Activated CD4-positive, alpha-beta memory T cell treated with anti-CD3 and anti-CD28 coated beads, Interleukin-2, amount 10 ng/mL, durations not matched to agents 7 days and 5 days (primary cell): ENCODE measurements at places on chromosomes 4 and X.

GRCh38 chr4:80566203-80566872 is 230.8 kb downstream of the CFAP299 start:
- no peak for DNase-seq

DNA sequence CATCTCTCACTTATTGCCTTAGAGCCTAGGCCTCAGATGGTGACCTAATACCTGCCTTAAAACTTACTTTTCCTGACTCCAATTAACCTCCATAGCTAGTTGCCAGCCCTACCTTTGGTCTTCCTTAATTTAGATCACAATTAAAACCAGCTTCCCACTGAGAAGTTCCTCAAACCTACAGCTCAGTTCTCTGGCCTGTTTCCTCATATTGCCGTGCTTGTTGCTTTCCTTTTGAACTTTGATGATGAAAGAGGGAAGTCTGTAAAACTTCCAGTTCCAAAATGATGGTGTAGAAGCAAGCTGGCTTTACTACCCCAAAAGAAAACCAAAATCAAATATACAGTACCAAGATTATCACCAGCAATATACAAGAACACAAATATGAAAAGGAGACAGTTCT is 28.9 kb upstream of the CAMK2D start:
- DNase-seq, result no peak

DNA sequence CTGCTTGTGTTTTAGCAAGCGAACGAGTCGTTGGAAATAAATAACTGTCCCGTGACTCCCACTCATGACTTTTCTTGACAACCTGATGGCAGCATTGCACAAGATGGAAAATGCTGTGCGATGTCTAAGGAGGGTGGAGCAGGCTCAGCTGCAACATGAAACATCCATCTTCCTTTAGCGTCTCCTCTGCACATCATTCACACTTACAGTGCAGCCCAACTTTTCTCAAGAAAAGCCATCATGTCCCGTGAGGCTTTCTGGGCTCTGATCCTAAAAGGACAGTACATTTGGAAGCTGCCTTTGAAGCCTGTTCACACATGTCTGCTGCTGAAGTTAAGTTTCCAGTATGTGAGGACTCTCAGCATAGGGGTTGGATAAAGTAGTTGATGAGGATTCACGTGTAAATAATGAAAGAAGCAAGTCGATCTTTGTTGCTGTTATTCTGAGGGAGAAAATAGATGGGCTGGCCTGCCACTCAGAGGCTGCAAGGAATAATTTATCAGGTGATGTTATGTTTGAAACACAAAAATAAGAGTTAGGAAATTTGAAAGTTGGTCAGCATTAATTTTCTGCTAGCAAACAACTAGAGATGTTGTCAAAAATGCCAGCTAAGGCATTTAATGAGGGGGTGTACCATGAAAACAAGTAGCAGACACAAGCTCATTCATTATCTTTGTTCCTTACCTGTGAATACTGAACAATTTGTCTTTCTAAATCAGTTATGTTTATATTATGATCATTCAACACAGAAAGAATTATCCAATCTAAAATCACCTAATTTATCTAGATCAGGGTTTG is 328.7 kb upstream of the ZFP42 start:
- DNase-seq, result no peak

DNA sequence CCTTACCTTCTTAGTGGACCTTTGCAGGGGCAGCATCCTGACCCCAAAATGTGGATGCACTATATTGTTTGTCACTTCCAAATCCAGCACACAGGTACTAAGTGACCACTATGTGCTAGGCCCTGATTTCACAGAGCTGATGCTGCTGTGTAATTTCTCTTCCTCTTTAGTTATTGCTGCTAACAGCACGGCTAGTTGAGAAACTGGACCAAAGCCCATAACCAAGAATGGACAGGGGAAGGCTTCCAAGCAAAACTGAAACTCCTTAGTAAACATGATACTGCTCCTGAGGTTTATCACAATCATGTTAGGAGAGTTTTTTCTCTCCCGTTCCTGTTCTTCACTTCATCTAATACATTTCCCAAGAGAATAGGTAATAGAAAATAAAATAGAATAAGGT is 172.9 kb upstream of the TTC29 start:
- DNase-seq, result no peak

GRCh38 chrX:87583679-87584078 is 66.1 kb downstream of the KLHL4 start:
- DNase-seq, result no peak

DNA sequence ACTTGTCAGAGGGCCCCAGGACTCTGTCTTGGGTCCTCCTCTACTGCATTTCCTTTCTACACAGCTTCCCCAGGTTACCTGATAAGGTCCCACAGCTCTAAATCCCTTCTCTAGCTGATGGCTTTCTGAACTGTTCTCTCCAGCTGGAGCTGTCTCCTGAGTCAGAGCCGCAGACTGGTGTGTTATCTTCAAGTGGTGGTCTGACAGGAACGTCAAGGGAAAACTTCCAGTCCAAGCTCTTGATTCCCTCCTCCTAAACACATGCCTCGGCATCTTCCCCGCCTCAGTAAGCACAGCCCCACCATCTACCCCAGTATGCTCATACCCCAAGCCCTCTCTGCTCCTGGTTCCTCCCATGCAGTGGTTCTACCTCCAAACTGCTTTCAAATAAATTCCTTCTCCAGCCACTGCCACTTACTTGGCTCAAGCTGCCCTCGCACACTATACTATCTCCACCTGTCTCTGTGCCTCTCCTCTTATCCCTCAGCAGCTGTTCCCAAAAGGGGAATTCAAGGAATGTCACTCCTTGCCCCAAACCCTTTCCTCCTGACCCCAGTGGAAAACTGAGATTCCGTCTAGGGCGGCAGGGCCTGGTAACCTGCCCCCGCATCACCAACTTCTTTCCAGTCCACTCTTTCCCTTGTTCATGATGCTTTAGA is 17.2 kb upstream of the CENPU start:
- no peak for DNase-seq

DNA sequence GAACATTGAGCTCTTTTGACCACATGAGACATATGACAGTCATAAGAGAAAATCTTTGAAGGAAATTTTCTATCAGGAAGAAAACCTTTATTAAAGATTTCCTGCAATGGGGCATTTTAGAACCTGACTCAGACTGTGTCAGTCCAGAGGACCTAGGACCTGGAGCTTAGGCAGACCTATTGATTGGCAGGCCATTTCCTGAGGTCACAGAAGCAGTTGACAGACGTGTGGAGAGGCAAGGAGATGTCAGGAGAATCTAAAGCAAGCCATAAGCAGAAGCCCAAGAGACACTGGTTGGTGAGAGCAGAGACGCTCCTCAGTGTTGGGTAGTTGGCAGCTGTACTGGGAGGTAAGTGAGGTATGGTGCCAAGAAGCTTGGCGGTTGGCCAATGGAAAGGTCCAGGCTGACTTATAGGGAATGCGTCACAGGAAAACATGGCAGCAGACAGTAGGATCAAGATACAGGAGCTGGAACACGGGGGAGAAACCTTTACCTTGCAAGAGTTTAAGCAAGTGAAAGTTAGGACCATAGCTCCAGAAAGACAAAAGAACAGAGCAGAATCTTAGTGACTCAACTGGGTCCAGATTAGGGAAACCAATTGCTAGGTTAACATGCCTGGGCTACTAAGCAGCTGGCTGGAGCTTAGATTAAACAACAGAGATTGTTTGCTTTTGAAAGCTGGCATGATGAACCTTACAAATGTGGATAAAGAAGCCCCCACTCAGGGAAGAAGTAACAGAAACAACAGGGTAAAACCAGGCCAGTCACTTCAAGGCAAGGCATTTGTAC is 18.6 kb downstream of the PALLD start:
- no peak for DNase-seq

DNA sequence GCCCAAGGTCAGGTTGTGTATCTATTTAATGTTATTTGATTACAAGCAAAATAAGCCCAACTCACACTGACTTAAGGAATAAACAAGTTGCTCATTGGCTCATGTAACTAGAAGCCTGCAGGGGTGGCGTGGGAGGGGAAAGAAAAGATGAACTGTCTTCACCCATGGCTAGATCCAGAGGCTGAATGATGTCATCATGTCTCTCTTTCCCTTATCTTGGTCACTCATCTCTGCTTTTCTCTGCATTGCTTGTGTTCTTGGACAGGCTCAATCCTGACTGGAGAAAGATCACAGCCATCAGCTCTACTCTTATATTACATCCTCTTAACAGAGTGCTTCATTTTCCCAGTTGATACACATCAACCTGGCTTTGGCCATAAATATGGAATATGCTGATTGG is 290.0 kb upstream of the DIAPH2 start:
- DNase-seq, result no peak
